ENCODE measurements at places on chromosomes 16 and 17.
A peak's percentile ranks its signal among the peaks of the same experiment; 100 is the strongest.

GRCh38 chr17:77510133-77510796 lies 369.5 kb downstream of the SEC14L1 start:
- DNase-seq: no peak

- DNase-seq: no peak
Measured at GRCh38 chr16:64696866-64697265, 425.0 kb downstream of the CDH11 start.

DNA sequence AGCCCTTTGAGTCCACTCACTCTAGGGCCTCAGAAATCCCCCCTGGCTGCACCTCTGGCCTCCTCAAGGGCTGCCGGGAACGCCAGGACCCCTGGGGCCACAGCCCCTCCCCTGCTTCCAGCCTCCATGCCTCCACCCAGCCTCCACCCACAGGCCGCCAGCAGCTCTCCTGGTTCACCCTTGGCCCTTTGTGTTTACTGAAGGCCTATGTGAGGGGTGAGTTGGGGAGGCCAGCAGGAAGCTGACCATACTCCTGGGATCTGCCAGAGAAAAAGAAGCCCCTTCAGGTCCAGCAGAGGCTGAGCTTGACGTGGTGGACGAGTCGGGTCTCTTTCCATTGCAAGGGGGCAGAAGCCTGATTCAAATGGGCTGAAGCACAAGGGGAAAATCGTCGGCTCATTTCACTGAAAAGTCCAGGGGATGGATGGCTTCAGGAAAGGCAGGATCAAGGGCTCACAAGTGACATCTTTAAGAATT lies 18.3 kb upstream of the ATP2A3 start:
- no peak for DNase-seq

DNA sequence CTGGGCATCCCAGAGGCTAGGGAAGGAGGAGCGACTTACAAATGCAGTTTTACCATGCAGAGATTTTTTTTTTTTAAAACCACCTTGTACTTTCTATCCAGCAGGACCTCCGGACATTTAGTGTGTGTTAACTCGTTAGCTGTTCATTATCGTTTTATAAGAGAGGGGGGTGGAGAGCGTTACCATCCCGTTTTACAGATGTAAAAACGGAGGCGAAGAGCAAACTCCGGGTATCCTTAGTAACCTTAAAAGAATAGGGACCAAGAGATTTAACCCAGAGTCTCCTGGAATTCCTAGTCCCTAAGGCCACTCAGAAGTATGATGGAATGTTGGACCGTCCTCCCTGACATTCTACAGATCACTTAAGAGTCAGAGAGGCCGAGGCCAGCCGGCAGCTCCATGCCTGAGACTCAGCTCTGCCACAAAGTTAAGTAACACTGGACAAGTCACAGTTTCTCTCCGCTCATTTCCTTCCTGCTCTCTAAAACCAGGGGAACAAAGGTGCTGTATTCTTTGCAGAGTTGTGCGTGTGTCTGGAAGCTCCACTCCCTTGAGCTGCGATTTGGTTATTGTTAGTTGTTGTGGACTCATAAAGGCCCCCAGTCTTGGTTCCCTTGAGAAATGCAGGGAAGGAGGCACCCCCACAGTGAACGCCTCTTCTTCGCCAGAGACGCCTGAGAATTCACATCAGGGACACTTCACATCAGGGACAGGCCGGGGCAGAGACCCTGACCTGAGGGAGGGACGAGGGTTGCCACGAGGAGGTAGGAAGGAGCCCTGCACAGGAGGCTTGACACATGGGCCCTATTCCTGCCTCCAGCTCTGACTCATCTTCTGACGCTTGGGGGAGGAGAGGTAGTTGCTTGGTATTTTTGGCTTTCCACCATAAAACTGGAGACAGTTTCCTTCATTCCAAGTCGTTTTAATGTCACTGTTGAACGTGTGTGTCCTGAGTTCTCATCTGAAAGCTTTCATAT lies 1.2 kb downstream of the DUSP14 start:
- peak; percentile 41 for DNase-seq

DNA sequence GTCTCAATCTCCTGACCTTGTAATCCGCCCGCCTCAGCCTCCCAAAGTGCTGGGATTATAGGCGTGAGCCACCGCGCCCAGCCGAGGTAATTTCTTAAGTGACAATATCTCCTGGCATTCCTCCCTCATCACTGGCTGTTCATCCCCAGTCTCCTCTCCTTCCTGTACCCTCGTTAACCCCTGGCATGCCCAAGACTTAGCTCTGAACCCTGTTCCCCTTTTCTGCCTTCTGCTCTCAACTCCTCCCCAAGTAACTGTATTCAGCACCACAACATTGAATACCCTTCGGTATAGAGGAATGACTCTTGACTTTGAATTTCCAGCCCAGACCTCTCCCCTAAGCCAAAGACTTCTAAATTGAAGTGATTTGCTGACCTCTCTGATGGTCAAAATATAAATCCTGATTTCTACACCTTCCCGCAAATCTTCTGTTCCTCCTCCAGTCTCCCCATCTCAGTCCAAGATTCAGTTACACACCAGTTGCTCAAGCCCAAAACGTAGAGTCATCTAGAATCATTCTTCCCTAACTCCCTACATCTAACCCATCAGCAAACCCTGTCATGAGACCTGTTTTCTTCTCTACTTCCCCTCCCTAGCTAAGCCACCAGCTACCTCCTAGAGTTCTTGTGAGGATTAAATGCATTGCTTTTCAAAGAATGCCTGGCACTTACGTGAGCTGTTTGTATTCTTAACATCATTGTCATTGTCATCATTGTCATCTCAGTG lies 14.8 kb downstream of the PMP22 start:
- DNase-seq: no peak

DNA sequence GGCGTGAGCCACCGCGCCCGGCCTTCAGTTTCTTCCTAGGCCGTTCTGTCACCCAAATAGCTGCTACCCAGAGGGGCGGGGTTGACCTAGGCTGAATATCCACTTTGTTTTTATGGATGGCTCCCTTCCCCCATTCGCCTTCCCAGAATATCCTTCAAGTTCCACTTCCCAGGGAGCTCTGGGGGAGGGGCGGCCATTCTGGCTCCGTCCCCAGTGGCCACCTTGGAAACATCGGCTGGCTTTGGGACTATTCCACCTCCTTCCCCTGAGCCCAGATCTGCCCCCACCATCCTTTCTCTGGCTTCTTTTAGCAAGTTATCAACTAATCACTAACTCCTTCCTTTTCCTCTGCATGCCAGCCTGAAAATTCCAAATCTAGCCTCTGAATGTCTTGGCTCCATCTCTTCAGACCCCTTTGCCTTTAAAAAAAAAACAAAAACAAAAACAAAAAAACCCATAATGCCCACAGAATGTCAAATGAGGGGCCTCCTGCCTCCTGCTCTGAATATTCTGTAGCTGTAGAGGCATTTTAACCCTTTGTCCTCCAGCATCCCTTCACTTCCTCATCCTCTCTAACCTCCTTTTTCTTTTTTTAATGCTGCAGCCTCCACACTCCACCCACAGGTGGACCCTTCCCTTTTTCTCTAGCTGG lies 6.4 kb downstream of the ATP1B2 start:
- no peak for DNase-seq

GRCh38 chr16:16127469-16128116 lies 95.7 kb downstream of the ABCC6 start:
- peak; percentile 77 for DNase-seq

DNA sequence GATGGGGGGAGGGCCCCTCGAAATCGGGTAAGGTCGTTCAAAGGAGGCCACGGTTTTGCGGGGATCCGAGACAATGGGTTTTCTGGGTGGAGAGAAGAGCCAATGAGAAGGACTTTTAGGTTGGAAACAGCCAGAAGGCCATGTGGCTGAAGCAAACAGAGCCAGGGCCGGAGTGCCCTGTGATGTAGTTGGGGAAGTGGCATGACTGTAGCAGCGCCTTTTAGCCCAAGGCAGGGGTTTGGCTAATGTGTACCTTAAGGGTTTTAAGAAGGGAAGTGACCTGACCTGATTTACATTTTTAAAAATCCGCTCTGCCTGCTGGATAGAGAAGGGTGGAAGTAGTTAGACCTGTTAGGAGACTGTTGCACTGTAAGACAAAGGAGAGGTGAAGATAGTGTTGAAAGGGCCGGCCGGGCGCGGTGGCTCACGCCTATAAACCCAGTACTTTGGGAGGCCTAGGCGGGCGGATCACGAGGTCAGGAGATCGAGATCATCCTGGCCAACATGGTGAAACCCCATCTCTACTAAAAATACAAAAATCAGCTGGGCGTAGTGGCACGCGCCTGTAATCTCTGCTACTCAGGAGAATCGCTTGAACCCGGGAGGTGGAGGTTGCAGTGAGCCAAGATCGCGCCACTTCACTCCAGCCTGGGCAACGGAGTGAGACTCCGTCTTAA lies 1.0 kb downstream of the LYRM1 start:
- peak; percentile 44 for DNase-seq

DNA sequence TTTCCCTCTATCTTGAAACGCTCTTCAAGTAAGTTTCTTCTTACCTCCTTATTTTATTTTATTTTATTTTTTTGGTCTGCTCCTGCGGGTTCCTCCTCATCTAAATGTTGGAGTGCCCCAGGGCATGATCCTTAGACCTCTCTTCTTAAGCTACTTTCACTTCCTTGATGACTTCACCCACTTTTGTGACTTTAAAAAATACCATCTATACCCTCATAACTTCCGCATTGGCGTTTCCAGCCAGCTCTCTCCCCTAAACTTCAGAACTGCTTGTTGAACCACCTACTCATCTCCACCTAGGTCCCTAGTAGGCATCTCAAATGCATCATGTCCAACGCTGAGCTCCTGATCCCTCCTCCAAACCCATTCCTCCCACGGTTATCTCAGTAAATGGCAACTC lies 51.4 kb upstream of the NFAT5 start:
- DNase-seq: no peak

- DNase-seq: no peak
Measured at GRCh38 chr17:38636054-38636453, 30.3 kb upstream of the SRCIN1 start.

- peak; percentile 30 for DNase-seq
Measured at GRCh38 chr17:40442392-40443195, 656 bp upstream of the IGFBP4 start.

- DNase-seq: no peak
Measured at GRCh38 chr16:85751698-85752501, 1.0 kb upstream of the C16orf74 start.

- DNase-seq: no peak
Measured at GRCh38 chr16:67723151-67723910, 4.2 kb upstream of the GFOD2 start.

- DNase-seq: no peak
Measured at GRCh38 chr17:44794851-44795413, 35.2 kb downstream of the GJC1 start.

DNA sequence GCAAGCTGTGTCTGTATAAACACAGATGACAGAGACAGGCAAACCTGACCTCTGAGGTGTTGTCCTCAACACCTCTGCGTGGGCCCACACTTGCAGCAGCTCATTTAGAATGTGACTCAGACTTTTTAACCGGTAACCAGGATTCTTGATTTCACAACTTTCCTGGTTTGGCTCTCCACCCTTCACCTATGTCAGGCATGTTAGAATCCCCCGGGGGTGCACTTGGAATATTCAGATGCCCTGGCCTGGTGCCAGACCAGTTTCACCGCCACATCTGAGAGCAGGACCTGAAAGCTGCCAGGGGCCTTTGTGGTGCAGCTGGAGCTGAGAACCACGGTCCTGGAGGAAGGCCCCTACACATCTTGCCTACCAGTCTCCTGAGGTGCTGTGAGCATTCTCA lies 4.8 kb downstream of the DHODH start:
- DNase-seq: peak; percentile 36

DNA sequence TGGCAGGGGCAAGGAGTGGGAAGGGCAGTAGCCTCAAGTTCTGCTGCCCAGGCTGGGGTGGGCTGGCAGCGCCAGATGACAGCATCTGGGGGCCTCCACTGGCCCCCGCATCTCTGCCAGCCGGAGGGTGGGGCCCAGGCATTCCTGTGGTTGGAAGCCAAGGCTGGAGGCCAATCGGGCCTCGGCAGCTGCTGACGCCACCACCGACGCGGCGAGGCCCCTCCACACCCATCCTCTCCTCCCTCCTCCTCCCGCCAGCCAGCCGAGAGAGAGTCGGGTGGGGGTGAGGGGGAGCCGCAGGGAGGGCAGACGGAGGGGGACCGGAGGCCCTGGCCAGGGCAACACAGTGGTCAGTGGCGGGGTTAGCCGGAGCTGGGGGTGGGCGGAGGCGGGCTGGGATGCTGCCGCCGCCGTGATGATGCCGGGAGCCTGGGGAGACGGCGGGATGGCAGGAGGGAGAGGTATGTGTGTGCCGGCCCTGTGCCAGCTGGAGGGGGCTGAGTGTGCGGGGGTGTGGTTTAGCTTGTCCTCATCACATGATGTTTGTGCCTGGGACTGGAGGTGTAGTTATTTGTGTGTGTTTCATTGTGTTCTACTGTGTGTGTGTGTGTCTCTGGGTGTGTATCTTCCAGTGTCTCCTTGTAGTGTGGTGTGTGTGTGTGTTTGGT lies 36.6 kb downstream of the ARHGAP23 start:
- no peak for DNase-seq

GRCh38 chr16:3787924-3788661 lies 70.8 kb upstream of the TRAP1 start:
- DNase-seq: no peak

DNA sequence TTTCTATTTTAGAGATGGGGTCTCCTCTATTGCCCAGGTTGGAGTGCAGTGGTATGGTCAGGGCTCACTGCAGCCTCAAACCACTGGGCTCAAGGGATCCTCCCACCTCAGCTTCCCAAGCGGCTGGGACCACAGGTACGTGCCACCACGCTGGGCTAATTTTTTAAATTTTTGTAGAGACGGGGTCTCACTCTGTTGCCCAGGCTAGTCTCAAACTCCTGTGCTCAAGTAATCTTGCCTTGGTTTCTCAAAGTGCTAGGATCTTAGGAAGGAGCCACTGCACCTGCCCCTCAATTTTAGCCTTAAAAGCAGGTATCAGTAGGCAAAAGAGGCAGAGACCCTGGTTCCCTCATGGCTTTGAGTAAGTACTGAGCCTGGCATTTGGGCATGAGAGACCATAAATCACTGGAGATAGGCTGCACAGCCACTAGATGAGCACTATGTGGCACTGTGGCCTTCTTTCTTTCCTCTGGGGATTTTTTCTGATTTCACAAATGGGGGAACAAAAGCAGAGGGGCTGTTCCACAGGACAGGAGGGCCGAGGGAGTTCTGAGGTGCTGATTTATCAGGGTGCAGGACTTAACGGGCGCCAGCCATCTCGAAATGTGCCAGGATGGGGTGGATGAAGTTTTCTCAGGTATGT lies 82.2 kb downstream of the PLXDC1 start:
- DNase-seq: peak; percentile 28

DNA sequence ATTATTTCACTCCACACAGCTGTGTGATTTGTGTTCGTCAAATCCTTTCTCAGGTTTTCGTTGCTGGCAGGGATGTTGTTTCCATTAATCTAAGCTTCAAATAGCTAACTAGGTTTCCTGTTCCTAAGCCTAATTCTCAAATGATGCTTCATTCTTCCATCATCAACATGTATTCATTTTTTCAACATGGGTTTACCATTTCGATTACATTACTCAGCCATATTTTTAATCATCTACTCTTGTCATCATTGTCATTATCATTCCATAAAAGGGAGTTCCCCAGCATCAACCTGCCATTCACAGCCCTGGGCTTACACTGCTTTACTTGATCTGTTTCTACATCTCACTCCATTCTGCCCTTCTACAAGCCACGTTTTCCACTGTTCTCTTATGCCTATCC lies 33.3 kb upstream of the ANKFN1 start:
- no peak for DNase-seq
